ENCODE measurements at places on chromosomes 13 and 19. TPM values are rescaled to one million over a fixed set of nuclear protein-coding genes. Genes with fewer than 3 reads are reported as not detected.

- no peak overlapping the region for H3K27ac ChIP-seq
- no peak for DNase-seq
- no peaks in the 10 kb centered on the region for H3K27me3 ChIP-seq
Observed at GRCh38 chr13:110105136-110105535, 201.8 kb downstream of the COL4A1 start.

- no peak overlapping the region for H3K27ac ChIP-seq
- no peak overlapping the region for H3K4me3 ChIP-seq
- peak; percentile 70 for DNase-seq
- no peaks in the 10 kb centered on the region for H3K27me3 ChIP-seq
- H3K4me1 ChIP-seq: peaks cover 3% of the 10 kb centered on the region
- no peaks in the 10 kb centered on the region for H3K36me3 ChIP-seq
Observed at GRCh38 chr13:99434258-99434788, 66.9 kb upstream of the TM9SF2 start.

- no peak overlapping the region for H3K27ac ChIP-seq
- H3K4me1 ChIP-seq: no peaks in the 10 kb centered on the region
- no peak overlapping the region for H3K4me3 ChIP-seq
- no peaks in the 10 kb centered on the region for H3K36me3 ChIP-seq
- no peaks in the 10 kb centered on the region for H3K27me3 ChIP-seq
- no peak for DNase-seq
Observed at GRCh38 chr13:71613066-71613745, 253.8 kb downstream of the DACH1 start.

DNA sequence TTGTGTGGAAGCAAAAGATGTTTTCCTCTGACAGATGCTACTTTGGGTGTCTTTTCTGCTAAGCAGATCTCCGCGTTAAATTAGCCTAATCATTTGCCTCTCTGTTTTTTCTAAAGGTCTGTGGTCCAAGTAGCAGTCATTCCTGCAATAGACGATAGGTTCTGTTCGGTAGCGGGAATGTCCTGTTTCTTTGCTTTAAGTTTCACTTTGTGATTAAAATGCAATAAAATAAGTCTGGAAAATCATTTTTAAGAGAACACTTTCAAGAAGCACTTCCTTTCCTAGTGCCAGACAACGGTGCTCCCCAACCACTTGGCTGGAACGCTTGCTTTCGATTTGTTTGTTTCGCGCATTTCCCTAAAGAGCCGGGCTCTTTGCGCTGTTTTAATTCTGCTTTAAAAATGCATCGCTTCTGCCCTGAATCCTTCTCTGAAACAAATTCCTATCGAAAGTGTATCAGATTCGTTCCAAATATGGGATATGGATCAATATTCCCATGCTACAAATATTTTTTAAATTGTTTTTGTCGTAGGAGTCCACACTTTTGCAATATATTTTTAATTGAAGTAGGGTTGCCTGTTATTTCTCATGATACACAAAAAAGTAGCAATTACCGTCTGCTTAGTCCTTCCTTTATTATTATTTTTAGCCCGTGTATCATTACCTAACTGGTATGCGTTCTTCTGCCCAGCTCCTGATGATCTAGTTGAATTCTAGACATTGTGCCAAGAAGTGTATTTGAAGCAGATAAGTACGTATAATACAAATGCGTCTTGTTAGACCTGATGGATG is 14.2 kb downstream of the ZIC2 start:
- H3K4me3 ChIP-seq: peak overlapping the region; percentile 77
- no peak for DNase-seq
- peaks cover 33% of the 10 kb centered on the region for H3K27me3 ChIP-seq

DNA sequence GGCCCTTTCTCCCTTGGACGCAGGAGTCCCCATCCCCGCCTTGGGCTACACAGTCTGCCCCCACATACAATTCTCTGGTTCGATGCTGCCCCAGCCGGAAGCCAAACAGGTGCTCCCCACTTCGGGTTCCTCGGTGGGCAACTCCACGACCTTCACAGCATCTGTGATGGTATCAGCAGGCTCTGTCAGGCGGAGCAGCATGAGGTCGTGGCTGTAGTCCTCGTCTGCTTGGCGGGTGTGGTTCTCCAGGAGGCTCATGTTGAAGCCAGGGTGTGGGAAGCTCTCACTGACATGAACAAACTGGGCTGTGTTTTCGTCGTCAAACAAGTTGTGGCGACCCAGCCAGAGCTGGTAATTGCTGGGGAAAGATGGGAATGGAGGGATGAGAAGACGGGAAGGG is 3.5 kb downstream of the KLK1 start:
- H3K27ac ChIP-seq: no peak overlapping the region
- H3K27me3 ChIP-seq: peaks cover 12% of the 10 kb centered on the region
- peak overlapping the region; percentile 76 for H3K4me3 ChIP-seq
- H3K4me1 ChIP-seq: peaks cover 5% of the 10 kb centered on the region

DNA sequence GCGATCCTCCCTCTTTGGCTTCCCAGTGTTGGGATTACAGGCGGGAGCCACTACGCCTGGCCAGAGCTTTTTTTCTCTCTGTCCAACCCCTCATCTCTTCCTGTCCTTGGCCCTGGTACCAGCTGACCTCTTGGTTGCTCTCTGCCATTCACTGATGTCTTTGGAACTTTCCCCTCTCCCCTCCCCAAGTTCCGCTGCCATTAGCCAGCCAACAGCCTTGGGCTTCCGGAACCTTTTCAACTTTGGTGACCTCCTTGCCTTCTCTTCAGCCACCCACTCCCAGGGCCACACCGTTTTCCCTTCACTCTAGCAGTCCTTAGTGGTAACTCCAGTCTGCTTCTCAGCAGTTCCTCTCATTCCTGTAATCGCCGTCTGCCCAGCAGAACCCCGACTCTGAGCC is 4.3 kb downstream of the WTIP start:
- peaks cover 29% of the 10 kb centered on the region for H3K36me3 ChIP-seq
- DNase-seq: no peak
- H3K4me1 ChIP-seq: no peaks in the 10 kb centered on the region

The CYP4F11 gene
- not detected for total RNA-seq
